ENCODE measurements at places on chromosomes 7 and 10.

GRCh38 chr10:35346248-35346647, 9.9 kb downstream of the CCNY start:
- DNase-seq: no peak

DNA sequence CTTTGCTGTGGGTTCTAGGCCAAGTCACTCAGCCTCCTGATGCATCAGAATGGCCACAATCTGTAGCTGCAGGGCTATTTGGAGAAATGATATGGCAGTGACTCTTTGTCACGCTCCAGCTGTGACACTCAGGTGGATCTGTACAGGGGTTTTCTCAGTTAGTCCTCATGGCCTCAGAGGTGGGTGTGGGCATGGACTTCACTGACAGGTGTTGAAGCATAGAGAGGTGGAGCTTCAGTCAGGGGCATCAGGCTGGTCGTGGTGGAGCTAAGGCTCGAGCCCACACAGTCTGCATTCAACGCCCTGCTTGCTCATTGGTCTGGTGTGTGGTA, 21.2 kb downstream of the PALD1 start:
- DNase-seq: no peak

DNA sequence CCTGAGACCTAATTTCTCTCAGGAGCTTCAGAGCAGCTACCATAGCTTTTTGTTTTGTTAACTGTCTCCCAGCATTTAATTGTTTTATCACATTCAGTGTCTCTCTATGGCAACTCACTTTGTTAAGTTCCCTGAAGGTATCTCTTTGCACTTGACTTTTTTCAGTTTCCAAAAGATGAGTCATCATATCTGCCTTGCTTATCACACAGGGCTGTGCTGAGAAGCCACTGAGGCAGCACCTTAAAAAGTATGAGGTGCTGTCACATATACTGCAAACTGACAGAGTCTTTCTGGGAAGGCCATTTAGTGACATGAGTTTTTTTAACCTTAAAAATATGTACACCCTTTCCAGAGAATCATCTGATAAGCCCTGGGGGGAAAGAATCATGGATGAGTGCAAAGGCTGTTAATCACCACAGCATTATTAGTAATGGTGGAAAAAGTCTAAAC, 56.8 kb downstream of the PPP1R3C start:
- DNase-seq: no peak

DNA sequence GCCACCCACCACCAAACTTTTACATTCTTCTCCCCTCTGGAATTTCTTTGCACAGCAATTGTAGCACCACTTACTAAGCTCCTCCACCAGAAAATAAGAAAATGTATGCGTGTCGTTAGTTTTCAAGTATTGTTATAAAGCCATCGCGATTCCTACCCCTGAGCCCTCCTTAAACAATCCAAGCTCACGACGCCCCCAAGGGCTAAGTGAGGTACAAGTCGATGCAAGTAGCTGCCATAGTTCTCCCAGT, 1.3 kb downstream of the FRAT2 start:
- no peak for DNase-seq

DNA sequence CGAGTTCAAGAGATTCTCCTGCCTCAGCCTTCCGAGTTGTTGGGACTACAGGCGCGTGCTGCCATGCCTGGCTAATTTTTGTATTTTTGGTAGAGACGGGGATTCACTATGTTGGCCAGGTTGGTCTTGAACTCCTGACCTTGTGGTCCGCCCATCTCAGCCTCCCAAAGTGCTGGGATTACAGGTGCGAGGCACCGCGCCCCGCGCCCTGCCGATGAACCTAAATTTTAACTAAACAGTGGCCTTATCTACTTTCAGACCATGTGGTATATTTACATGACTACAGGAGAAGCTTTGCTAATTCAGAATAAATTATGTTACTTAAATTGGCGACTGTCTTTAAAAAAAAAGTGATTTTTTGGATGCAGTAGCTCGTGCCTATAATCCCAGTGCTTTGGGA, 9.2 kb downstream of the SIRT1 start:
- no peak for DNase-seq

DNA sequence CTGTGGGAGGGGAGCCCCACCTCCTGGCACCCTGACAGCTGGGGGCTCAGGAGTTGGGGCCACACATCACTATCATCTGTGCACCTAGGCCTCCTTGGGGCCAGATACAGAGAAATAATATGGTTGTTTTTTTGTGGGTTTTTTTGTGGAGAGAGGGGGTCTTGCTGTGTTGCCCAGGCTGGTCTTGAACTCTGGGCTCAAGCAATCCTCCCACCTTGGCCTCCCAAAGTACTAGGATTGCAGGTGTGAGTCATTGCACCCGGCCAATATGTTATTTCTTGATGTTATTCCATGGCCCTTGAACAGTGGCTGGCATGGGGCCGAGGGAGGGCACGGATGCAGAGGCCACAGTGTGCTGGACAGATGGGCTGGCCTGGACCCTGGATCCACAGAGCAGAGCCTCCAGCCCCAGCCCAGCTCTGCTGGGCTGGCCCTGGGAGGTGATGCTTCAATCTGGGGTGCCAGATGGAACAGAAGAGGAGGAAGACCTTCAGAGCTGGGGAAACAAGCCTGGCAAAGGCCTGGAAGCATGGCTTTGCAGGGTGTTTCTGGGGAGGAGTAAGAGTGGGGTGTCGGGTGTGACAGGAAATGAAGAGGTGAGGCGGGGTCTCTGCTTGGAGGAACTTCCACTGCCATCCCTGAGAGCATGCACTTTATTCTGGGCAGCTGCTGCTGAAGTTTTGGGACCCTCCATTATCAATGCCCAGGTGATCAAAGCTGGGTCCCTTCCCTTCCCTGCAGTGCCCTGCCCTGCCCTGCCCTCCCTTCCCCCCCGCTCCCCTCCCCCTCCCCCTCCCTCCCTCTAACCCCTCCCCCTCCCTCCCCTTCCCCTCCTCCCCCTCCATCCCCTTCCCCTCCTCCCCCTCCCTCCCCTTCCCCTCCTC, 3.7 kb upstream of the FZD9 start:
- no peak for DNase-seq

DNA sequence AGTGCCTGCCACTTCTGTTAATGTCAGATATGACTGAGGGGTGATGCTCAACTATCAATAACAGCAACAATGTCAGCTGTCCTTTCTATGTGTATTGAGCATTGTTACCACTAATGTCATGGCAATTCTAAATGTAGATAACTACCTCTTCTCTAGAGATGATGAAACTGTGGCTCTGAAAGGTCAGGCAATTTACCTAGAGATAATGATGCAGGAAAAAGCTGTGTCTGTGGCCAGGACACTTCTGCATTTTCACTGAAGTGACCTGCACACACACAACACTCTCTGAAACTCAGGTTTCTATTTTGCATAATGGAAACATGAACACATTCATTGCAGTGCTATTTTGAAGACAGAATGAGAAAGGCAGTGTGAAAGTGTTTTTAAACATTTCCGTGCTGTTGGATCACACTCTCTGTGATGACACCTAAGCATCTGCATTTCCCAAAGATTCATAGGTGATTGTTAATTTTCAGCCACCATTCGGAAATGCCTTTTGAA, 148.2 kb downstream of the KCND2 start:
- DNase-seq: no peak

DNA sequence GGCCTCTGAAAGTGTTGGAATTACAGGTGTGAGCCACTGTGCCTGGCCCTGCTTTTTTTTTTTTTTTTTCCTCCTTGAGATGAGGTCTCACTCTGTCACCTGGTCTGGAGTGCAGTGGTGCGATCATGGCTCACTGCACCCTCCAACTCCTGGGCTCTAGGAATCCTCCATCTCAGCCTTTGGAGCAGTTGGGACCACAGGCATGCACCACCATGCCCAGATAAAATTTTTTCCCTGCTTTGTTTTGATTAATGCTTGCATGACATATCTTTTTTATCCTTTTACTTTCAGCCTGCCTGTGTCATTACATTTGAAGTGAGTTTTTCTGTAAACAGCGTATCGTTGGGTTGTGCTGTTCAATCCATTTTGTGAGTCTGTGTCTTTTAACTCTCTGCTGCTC, 97.0 kb downstream of the ANKRD61 start:
- no peak for DNase-seq

GRCh38 chr7:106848851-106849442, 16.1 kb upstream of the PIK3CG start:
- no peak for DNase-seq

DNA sequence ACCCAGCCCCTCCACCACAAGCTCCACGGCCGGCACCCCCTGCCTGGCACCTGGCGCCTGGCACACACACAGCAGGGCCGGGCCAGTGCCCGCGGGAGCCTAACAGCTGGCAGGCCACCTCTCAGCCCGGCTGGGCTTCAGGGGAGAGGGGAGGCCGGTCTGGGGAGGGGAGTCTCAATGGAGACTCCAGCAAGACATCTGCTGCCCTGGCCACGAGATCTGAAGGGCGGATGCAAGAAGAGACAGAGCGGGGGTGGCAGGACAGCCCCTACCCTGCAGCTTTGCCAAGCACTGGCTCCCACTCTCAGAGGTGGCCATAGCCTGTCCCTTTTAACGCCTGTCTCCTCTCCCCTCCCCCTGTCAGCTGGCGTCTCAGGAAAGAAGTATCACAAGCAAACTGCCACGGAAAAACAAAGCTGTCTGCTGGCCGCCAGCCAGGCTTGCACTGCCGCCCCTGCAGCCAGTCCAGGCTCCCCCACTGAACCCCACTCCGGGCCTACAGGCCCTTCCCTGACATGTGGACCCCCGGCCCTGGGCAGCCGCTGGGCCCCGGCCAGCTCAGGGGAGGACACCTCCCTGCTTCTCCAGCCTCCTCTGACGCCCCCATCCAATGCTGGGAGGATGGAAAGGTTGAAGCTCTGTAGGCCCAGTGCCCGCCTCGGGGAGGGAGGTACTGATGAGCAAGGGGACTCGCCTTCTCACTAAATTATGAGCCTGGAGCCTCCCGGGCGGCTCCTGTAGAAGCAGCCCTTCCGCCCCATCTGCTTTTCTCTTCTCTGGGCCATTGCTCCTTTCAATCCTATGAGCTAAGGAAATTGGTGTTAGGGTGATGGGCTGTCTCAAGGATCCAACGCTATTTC, 178.4 kb downstream of the ARHGAP12 start:
- DNase-seq: no peak

DNA sequence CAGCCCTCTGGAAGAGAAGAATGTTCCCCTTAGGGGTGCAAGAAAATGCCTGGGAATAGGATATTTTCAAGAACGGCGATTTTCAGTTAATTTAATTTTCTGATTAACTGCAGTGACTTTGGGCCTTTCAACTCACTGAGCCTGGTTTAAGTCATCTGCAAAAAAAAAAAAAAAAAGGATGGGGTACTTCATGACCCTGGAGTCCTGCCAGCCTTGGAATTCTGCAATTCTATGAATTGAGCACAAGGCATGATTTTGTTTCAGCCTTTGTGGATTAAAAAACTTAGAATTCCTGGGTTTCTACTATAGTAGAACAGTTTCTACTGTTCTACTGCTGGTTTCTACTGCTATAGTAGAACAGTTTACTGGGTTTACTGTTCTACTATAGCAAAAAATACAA, 58.3 kb upstream of the CALD1 start:
- DNase-seq: no peak

DNA sequence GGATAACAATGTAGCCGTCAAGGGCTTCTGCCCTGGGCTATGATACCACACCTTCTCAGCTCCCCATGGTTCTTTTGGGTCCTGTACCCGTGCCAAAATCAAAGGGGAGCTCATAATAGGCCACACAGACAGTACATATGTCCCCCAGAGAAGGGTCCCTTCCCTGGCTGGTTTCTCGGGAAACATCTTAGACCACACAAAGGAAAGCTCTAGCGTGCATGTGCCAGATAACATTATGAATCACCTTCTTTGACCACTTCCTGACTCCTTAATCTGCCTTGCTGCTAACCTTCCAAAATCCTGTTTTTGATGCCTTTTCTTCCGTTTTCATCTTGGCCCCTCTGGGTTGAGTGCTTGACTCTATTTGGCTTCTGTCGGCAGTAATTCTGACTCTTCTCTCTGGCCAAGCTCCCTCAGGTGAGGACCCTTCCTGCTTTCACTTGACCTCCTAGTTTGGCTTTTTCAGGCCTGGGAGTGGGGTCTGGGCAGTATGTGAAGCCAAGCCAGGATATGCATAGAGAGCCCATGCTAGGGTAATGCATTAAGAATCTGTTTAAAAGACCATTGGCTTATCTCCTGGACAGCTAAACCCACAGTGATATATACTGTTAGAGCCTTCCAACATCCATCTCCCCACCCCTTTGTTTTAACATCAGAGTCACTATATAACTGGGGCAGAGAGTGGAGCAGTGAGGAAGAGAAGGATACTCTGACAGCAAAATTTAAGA, 84.8 kb downstream of the ANLN start:
- DNase-seq: no peak

DNA sequence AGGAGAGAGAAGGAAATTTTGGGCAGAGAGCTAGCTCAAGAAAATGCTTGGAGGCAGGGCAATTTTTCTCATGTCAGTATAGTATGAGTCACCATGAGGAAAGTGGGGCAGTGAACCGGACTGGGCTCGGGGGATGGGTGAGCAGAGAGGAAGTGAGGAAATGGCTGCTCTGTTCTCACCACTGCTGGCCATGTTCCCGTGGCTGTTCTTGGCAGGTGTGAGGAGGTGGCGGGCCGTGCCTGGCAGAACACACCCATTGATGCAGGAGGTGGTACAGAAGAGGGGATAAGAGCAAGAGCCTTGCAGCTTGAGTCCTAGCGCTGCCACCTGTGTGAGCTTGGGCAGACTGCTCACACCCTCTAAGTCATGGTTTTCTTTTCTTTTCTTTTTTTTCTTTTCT, 304.4 kb upstream of the LYZL1 start:
- DNase-seq: peak; percentile 36

- DNase-seq: no peak
Measured at GRCh38 chr10:1173091-1173490, 116.9 kb downstream of the WDR37 start.

- DNase-seq: no peak
Measured at GRCh38 chr10:71748671-71749191, 24.6 kb downstream of the VSIR start.

DNA sequence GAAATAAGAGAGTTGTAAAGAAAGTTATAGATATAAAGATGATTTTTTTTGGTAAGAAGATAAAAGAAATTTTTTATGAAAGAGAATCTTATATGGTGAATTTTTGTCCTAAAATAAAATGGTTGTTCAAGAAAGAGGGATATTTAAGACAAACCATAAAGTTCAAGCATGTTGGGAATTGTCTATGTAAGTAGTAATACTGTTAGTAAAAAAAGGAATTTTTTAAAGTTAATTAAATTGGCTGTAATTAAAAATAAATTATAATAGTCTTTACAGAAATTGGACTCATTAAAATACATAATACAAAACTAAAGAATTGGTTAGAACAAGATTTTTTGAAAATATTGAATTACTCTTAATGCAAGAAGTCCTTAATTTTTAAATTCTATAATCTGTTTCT, 10.1 kb upstream of the DYNC2I1 start:
- no peak for DNase-seq

DNA sequence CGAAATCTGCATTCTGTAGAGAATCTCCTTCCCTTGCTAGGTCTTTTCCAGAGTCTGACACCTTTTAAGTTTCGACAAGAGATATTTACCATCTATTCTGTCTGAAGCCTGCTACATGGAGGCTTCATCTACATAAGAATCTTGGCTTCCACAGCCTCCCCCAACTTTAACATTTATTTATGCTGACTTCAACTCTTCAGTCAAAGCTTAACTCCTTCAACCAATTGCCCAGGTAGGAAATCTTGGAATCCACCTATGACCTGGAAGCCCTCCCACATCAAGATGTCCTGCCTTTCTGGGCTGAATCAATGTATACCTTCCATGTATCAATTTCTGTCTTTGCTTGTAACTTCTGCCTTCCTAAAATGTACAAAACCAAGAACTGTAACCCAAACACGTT, 54.7 kb downstream of the MINPP1 start:
- DNase-seq: no peak

GRCh38 chr7:100867776-100868485, 744 bp downstream of the TRIP6 start:
- DNase-seq: no peak

Measured in DMS153 (cell line).